ENCODE measurements at places on chromosomes 1 and 21.

DNA sequence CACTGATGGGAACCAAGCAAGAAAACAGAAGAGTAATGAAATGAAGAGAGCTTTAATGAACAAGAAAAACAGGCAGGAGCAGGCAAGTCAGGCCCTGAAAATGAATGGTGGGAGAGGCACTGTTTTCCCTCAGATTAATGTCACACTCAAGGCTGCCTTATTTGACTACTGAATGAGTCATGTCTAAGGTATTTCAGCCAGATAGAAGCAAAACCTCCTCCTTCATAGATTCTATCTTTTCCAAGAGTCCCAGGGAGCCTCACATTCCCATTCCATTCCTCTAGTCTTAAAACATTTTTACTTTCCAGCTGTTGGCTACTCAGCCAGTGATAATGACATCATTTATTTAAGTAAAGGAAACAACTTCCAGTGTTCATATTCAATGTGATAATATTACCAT lies 228.4 kb upstream of the NRIP1 start:
- no peaks in the 10 kb centered on the region for H3K36me3 ChIP-seq
- DNase-seq = no peak
- H3K27me3 ChIP-seq = no peaks in the 10 kb centered on the region
- H3K4me1 ChIP-seq = no peaks in the 10 kb centered on the region

DNA sequence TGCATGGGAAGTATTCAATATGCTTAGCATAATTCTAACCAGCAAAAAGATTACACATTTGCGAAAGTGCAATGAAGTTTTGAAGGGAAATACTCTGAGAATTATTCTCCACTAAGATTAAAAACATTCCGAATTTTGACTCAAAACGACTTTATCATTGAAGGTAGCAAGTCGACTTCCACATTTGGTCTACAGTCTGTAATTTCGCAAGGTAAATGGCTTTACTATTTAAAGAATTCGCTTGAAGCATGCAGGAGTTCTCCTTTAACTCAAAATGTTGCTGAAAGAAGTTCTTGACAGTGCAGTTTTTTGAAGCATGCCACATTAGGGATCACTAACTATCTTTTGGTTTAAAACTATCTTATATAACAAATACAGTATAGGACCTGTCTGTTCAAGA lies 161.0 kb upstream of the HP1BP3 start:
- peaks cover 6% of the 10 kb centered on the region for H3K36me3 ChIP-seq
- no peaks in the 10 kb centered on the region for H3K4me1 ChIP-seq
- no peak for DNase-seq
- H3K4me3 ChIP-seq = no peak overlapping the region
- H3K27ac ChIP-seq = no peak overlapping the region

DNA sequence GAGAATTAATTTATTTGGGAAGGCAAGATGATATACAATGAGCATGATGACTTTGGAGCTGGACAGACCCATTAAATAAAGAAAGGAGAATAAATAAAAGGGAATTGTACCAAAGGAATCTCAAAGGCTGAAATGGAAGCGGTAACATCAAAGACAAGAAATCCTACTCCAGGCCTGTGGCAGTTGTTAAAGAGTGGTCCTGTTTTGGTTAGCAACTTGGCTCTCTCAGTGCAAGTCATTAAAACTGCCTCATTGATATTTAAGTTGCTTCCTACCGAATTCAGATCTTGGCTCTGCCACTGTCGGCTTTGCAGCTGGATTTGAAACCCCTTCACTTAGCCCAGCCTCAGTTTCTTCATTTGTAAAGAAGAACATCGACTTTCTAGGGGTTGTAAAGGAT lies 10.1 kb downstream of the TGFB2 start:
- peaks cover 18% of the 10 kb centered on the region for H3K4me1 ChIP-seq
- H3K27ac ChIP-seq = no peak overlapping the region
- H3K27me3 ChIP-seq = peaks cover 29% of the 10 kb centered on the region
- DNase-seq = no peak

DNA sequence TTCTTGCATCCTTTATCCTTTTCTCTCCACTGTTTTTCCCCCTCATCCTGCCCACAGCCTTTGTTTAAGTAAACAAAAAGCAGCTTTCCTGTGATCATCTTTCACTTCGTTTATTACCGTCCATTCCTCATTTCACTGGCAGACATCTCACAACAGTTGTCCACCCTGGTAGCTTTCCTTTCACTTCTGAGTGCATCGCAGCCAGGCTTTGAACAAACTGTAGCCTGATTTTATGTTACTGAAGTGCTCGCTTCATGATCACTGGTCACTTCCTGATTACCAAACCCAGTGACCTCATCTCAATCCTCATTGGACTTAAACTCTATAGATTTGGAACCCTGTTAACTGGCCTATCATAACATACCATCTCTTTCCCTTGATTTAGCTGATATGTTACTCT lies 67.7 kb downstream of the SDCCAG8 start:
- no peaks in the 10 kb centered on the region for H3K4me1 ChIP-seq
- H3K27me3 ChIP-seq = no peaks in the 10 kb centered on the region
- H3K36me3 ChIP-seq = peaks cover 2% of the 10 kb centered on the region
- H3K27ac ChIP-seq = no peak overlapping the region

- H3K4me3 ChIP-seq = no peak overlapping the region
- peaks cover 3% of the 10 kb centered on the region for H3K27me3 ChIP-seq
- peaks cover 1% of the 10 kb centered on the region for H3K4me1 ChIP-seq
- no peak for DNase-seq
- H3K36me3 ChIP-seq = no peaks in the 10 kb centered on the region
- no peak overlapping the region for H3K27ac ChIP-seq
Measured at GRCh38 chr1:23489842-23490241, 5.9 kb upstream of the ASAP3 start.

DNA sequence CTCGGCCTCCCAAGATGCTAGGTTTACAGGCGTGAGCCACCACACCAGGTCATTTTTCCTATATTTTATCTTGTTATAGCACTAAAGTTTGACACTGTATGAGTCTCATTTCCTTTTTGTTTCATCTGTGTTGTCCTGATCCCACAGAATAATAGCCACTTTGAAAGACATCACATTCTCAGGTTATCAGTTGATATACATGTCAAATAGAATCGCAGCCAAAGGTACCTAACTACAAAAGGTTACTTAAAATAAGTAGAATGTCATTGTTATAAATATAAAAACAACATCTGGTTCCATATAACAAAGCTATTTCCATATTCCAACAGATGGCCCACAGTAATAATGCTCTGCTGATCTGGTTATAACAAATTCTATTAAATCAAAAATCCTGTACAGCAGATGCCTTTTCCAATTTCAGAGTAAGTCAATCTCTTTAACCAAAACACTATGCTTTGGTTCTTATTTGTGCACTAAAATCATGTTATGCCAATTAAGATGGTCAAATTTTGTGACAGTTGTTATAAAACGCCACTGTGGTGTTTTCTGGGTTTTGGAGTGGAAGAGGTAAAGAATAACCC lies 6.0 kb downstream of the FOXJ3 start:
- no peak overlapping the region for H3K4me3 ChIP-seq
- no peak for DNase-seq
- no peak overlapping the region for H3K27ac ChIP-seq
- H3K36me3 ChIP-seq = peaks cover 16% of the 10 kb centered on the region
- no peaks in the 10 kb centered on the region for H3K27me3 ChIP-seq

DNA sequence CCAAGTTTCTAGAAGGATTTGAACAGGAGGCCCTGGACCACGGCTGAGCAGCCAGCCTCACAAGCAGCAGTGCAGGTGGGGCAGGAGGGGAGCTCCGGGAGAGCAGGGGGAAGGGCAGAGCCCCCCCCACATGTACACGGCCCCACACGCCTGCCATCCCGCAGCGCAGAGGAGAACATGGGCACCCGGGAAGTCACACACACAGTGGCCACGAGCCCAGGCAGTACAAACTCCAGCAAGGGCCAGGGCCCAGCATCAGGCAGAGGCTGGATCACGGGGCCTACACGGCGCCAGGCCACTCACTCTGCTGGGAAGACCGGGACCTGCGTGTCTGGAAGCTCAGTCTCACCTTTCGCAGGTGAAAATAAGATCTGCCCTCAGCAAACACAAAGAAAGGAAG lies 5.2 kb downstream of the SUMO3 start:
- no peak for DNase-seq
- H3K4me3 ChIP-seq = no peak overlapping the region
- H3K27ac ChIP-seq = no peak overlapping the region
- peaks cover 23% of the 10 kb centered on the region for H3K4me1 ChIP-seq
- H3K27me3 ChIP-seq = no peaks in the 10 kb centered on the region
- peaks cover 7% of the 10 kb centered on the region for H3K36me3 ChIP-seq

- no peak for DNase-seq
- H3K27ac ChIP-seq = no peak overlapping the region
- H3K4me3 ChIP-seq = no peak overlapping the region
- H3K27me3 ChIP-seq = peaks cover 11% of the 10 kb centered on the region
Measured at GRCh38 chr1:221316491-221317056, 425.3 kb downstream of the DUSP10 start.

DNA sequence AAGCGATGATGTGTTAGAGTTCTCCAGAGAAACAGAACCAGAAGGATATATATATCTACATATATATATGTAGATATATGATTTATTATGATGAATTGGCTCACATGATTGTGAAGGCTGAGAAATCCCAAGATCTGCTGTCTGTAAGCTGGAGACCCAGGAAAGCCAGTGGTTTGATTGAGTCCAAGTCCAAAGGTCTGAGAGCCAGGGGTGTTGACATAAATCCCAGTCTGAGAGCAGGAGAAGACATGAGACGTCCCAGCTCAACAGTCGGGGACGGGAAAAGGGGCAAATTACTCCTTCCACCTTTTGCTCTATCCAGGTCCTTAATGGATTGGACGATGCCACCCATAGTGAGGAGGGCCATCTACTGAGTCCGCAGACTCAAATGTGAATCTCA lies 126.6 kb downstream of the PRDM2 start:
- H3K27ac ChIP-seq = no peak overlapping the region
- DNase-seq = no peak
- H3K4me3 ChIP-seq = no peak overlapping the region
- H3K36me3 ChIP-seq = peaks cover 2% of the 10 kb centered on the region
- H3K4me1 ChIP-seq = peaks cover 2% of the 10 kb centered on the region
- no peaks in the 10 kb centered on the region for H3K27me3 ChIP-seq

DNA sequence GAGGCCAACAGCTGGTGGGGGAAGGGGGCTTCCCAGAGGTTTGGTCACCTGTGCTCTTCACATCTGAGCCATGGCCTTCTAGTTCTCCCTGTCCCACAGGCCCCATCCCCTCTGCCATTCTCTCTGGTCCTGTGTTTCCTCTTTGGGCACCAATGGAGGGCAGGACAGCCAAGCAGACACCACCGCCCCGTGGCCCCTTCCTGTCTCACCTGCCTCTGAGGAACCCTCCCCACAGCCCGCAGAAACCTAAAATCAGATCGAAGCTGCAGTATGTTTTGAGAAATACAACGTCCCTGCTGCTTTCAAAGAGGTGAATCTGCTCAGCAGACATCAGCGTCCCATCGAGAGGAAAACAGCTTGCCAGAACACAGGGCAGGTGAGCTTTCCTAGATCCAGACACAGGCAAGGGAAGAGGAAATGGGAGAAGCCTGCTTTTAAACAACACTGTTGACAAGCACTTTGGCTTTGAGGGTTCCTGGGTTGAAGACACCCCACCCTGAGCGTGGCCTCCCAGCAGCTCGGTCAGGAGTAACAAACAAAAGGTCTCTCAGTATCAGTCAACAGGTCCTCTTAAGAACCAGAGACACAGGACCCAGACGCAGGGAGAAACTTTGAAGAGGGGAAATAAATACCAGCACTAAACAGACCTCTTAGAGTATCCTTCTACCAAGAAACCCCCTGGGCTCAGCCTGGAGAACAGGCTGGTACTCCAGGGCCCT lies 2.3 kb downstream of the PANK4 start:
- H3K27ac ChIP-seq = peak overlapping the region; percentile 98
- peak overlapping the region; percentile 84 for H3K4me3 ChIP-seq
- no peak for DNase-seq
- H3K36me3 ChIP-seq = peaks cover 12% of the 10 kb centered on the region

Measured in activated naive CD8-positive, alpha-beta T cell treated with anti-CD3 and anti-CD28 coated beads for 36 hours (primary cell).